Stimulated activated CD4-positive, alpha-beta T cell treated with anti-CD3 and anti-CD28 coated beads, Interleukin-1b, Interleukin-23, amount 100 ng/mL, for 48 hours (primary cell): ENCODE measurements at places on chromosomes 11 and 22.

DNA sequence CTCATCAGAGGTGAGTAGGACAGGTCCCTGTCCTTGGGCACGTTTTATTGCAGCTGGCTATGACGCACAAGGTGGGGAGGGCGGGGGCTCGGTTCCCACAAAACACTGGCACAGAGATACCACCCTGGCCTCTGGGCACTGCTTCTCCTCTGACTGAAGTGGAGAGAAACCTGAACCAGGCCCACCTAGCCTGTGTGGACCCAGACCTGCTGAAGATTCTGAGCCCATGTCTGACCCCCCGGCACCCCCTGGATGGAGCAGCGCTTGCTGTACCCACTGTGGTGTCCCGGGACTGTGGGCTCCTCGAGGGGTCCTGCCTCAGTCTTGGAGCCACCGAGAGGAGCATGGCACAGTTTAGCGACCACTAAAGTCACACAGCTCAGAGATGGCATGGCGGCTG, 72.6 kb downstream of the PARVB start:
- no peak for DNase-seq

DNA sequence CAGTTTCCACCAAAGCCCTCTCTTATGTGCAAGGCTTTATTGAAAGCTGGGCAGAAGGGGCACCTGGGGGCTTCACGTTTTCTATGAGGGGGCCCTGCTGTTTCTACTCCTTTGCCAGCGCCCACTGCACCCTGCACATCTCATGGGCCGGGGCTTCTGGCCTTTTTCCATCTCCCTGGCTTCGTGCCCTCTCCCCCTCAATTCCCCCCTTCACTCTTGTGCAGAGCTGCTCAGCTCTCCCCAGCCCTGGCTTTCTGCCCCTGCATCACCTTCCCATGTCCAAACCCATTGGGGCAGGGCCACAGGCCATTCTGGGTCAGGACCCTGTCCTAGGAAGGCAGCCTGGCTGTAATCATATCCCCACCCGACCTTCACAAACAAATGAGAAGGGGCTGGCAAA, 36.5 kb downstream of the MCM5 start:
- DNase-seq = no peak

- no peak for DNase-seq
Measured at GRCh38 chr11:19474954-19475721, 234.4 kb upstream of the E2F8 start.

GRCh38 chr11:39817241-39817640, 1642.2 kb downstream of the LRRC4C start:
- no peak for DNase-seq

- DNase-seq = no peak
Measured at GRCh38 chr11:70220920-70221319, 17.8 kb downstream of the FADD start.

- no peak for DNase-seq
Measured at GRCh38 chr11:33706546-33706945, 5.9 kb upstream of the C11orf91 start.

DNA sequence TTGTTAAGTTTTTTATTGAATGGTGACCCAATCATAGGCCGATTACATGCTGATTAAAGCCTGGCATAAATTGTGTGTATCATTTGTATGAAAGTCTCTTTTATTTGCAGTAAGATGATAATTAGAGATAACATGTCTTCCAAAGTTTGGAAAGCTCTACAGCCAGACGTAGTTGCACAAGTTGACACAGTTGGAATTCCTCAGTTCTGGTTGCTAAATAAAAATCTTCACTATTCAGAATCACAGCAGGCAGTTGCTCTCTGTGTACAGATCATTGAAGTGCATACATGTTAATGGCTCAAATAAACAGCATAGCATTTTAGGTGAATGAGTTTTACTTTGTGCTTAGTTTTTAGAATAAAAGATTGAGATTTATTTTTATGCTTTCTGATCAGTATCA, 69.5 kb downstream of the ARHGAP42 start:
- no peak for DNase-seq

GRCh38 chr22:36864454-36865215, 3.8 kb downstream of the NCF4 start:
- DNase-seq = no peak

DNA sequence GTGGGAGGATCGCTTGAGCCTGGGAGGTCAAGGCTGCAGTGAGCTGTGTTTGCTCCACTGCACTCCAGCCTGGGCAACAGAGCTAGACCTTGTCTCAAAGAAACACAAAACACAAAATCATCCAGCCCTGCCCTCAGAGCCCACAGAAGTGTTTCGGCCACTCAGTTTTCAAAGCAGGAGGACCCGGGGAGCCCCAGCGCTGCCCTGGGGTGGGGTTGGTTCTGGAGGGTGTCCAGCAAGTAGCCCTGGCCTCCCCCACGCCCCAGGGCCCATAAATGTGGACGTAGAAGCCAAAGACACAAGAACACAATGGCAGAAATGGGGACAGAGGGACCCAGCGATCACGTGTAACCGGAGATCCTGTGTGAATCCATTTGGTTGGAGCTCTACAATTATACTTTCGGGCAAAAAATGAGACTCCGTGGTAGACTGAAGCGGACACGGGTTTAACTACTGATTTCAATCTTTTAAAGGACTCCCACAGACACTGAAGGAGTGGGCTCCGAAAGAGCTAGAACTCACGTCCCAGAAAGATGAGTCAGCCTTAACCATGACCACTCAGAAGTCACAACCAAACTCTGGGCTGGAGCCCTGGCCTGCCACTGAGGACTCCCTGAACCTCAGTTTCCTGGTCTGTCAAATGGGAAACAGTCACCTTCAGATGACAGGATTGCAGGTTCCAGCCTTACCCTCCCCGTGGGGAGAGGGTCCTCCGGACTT, 9.0 kb upstream of the CYTH4 start:
- no peak for DNase-seq

DNA sequence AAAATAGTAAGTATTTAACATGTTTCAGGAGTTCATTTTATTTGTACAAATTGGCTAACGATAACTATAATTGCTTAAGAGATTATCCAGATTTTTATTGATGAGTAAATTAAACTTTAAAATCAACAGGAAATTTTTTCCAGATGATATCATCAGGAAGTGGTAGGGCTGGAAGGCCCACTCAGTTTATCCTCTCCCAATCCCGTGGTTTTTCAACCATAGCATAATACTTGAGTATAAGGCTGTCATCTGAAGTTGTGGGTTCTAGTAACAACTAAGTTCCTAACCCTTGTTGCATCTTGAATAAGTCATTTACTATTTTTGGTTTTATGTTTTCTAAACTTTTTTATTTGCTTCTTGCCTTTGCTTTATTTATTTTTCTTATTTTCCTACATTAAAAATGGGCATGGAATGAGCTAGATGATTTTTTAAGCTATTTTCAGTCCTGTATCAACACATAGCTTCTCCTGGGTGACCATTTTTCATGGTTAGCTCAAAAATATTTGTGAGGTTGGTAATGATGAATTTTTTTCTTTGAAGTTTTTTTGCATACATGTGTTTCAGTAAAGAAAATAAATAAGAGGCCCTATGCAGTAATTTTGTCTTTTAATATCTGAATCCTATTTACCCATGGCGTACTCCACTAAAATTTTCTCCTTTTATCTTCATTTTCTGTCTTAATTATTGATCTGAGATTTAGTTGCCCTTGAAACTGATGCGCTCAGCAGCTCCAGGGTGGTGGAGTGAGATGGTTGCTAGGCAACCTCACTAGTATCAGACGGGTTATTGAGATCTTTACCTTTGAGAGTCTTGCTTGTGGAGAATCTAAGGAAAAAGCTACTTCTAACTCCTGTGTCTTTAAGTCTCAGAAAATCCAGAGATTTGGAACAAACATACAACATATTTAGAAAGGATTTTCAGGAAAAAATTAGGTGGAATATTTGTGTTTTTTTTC, 452.0 kb upstream of the CCDC179 start:
- no peak for DNase-seq

DNA sequence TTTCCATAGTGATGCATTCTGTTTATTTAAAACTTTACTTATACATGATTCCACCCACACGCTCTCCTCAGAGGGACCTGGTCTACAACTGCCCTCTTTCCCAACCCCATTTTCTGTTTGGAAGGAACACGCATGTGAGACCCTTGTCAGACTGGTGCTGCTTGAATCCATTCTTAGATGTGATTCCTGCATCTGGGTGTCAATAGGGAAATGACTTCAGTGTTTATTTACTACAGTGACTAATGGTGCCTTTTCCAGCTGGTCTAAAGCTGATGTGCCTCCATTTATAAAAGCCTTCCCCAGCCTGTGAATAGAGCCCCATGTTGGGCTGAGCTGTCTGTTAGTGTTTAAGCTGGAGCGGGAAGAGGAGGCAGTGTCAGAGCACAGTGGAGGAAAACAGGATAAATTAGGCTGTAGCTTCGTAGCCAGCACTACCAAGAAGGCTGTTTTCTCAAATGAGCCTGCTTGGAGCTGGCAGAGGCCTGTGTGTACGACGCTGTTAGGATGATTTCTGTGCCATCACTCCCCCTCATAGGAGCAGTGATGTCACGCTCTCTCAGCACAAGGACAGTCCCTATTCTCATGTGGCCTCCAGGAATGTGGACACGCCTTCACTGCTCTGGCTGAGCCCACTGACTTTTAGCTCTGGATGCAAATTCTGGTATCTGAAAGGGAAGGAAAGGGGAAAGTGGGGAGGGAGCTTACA, 18.9 kb upstream of the C11orf96 start:
- DNase-seq = no peak

- no peak for DNase-seq
Measured at GRCh38 chr11:96827164-96827563, 437.4 kb downstream of the JRKL start.

DNA sequence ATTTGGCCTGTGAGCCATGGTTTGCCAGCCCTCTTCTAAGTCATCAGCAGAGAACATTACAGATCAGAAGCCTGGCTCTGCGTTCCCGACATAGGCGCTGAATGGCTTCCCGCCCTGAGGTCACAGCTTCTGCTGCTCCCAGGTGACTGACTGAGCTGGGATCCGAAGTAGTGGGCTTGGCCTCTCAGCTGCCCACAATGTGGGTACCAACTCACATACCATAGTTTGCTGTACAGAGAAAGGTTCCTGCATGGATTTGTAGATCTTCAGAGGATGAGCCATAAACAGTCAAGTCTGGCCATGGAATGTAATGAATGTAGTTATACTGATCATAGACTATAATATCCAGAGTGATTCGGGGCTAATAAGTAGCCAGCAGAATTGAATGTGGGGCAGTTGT, 42.6 kb downstream of the TEAD1 start:
- DNase-seq = no peak

DNA sequence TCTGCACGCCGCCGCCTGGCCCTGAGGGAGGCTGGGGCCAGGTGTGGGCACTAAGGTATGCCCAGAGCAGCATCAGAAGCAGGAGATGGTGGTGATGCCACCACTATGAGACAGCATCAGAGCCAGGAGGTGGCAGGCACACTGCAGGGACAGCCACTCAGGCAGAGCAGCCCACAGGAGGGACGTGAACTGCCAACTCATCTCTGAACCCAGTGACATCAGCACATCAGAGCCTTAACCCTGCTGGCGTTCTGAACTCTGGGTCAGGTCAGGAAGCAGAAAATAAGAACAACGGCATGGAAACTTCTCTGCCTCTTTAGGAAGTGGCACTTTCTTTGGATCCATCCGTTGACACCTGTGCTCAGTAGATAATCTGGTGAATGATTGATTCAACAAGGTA, 14.7 kb upstream of the IFT27 start:
- peak; percentile 63 for DNase-seq

GRCh38 chr11:134795017-134795416, 383.0 kb upstream of the B3GAT1 start:
- DNase-seq = no peak

GRCh38 chr11:42870480-42870879, 441.3 kb upstream of the API5 start:
- DNase-seq = no peak
